ENCODE measurements at places on chromosomes 6 and 20. TPM values are rescaled to one million over a fixed set of nuclear protein-coding genes. Genes with fewer than 3 reads are reported as not detected.

SLC22A7 gene
- polyA plus RNA-seq = not detected

SLC12A5 gene
- polyA plus RNA-seq = 0.93 TPM

CD24 gene
- polyA plus RNA-seq = 453 TPM

SNX3 gene
- polyA plus RNA-seq = 199 TPM

HLA-DMB gene
- 11.8 TPM for polyA plus RNA-seq

CYP39A1 gene
- 4.7 TPM for polyA plus RNA-seq

RAET1L gene
- not detected for polyA plus RNA-seq

C6orf52 gene
- polyA plus RNA-seq = 2.8 TPM

MYCT1 gene
- 2.1 TPM for polyA plus RNA-seq

AGER gene
- 13.0 TPM for polyA plus RNA-seq

DNMT3B gene
- 0.31 TPM for polyA plus RNA-seq

BTN3A1 gene
- 11.0 TPM for polyA plus RNA-seq

TRIM40 gene
- polyA plus RNA-seq = not detected

ARHGAP40 gene
- polyA plus RNA-seq = 1.1 TPM

CLDN20 gene
- not detected for polyA plus RNA-seq

WFDC2 gene
- polyA plus RNA-seq = 6.4 TPM

ZDHHC14 gene
- 3.4 TPM for polyA plus RNA-seq

PLCB4 gene
- polyA plus RNA-seq = 5.4 TPM

CCN2 gene
- polyA plus RNA-seq = 40.3 TPM

RAD21L1 gene
- polyA plus RNA-seq = not detected

ARMC12 gene
- polyA plus RNA-seq = 2.5 TPM

MICB gene
- polyA plus RNA-seq = 0.83 TPM

ATP9A gene
- polyA plus RNA-seq = 5.2 TPM

APCDD1L gene
- polyA plus RNA-seq = 0.25 TPM

SOX18 gene
- 15.2 TPM for polyA plus RNA-seq

JPH2 gene
- polyA plus RNA-seq = 1.1 TPM

NELFE gene
- polyA plus RNA-seq = 75.8 TPM

ENPP3 gene
- 0.76 TPM for polyA plus RNA-seq

DNAJC5 gene
- polyA plus RNA-seq = 25.6 TPM

DCBLD1 gene
- 3.7 TPM for polyA plus RNA-seq

PRPF6 gene
- 27.0 TPM for polyA plus RNA-seq

KHDC1 gene
- polyA plus RNA-seq = 0.76 TPM

DDO gene
- 1.2 TPM for polyA plus RNA-seq

MEI4 gene
- not detected for polyA plus RNA-seq

SLC4A11 gene
- 0.46 TPM for polyA plus RNA-seq

FAM135A gene
- polyA plus RNA-seq = 8.9 TPM

SLC22A3 gene
- polyA plus RNA-seq = 2.0 TPM

TFAP2A gene
- polyA plus RNA-seq = not detected

TTK gene
- polyA plus RNA-seq = 1.5 TPM

TXLNB gene
- 0.61 TPM for polyA plus RNA-seq

MAP3K5 gene
- polyA plus RNA-seq = 4.9 TPM

CDK19 gene
- polyA plus RNA-seq = 7.3 TPM

TMEM244 gene
- polyA plus RNA-seq = not detected
